ENCODE measurements at places on chromosomes 7 and 10. TPM values are rescaled to one million over a fixed set of nuclear protein-coding genes. Genes with fewer than 3 reads are reported as not detected.

The TRIM74 gene
- total RNA-seq: 7.3 TPM

The AKR1E2 gene
- total RNA-seq: 53.0 TPM

The GPR26 gene
- total RNA-seq: 0.37 TPM

The CDC14C gene
- total RNA-seq: 4.7 TPM

The TUBB8 gene
- total RNA-seq: 2.0 TPM

The LRIT2 gene
- not detected for total RNA-seq

The CLDN4 gene
- 0.94 TPM for total RNA-seq

DNA sequence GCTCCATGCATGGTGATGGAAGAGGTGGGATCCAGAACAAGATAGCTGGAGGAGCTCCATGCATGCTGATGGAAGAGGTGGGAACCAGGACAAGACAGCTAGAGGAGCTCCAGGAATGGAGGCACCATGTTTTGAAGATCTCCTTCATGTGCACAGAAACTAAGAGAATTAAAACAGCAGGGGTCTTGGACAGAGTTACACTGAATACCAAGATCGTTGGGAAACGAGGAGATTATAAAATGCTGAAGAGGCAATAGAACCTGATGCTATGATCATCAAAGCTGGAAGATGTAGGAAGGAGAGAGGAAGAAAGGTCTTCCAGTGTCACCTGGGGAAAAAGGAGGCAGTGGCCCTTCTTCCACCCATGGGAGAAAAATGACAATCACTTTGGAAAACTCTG, 193.6 kb upstream of the PFKP start:
- no peak overlapping the region for H3K27ac ChIP-seq
- no peaks in the 10 kb centered on the region for H3K36me3 ChIP-seq
- no peak for DNase-seq

DNA sequence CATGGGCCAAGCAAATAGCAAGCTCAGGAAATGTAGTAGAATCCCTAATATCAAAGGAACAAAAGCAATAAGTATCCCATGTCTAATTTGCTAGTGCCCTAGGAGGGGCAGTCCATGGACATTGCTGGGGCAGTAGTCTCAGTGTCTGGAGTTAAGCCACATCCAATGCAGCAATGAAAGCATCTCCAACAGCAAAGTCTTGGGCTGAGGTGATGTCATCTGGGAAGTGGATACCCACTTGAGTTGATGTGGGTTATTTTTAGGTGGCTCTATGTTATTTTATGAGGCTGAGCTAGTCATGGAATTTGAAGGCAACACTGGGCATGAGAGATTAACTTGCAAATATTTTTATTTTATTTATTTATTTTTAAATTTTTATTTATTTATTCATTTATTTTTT, 540.0 kb downstream of the ETV1 start:
- H3K4me1 ChIP-seq: no peaks in the 10 kb centered on the region
- no peaks in the 10 kb centered on the region for H3K36me3 ChIP-seq
- no peak overlapping the region for H3K27ac ChIP-seq
- no peak for DNase-seq

DNA sequence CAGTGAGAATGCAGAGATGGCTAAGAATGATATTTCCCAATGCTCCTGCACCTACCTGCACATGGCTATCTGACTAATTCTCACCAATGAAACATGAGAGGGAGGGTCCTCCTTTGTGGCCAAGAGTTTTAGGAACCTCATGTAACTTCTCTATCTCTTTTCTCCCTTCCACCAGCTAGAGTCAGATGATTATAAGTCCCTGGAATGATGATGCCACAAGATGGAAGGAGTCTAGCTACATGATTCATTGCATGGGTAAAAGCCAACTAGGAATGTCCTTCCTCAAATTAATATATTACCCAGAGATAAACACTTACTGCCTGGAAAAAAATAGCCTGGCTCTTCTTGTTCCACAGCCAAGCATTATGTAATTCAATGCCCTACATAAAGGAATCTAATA, 55.1 kb upstream of the AASS start:
- H3K27me3 ChIP-seq: no peaks in the 10 kb centered on the region
- no peak for DNase-seq
- no peak overlapping the region for H3K4me3 ChIP-seq
- H3K4me1 ChIP-seq: no peaks in the 10 kb centered on the region
- H3K27ac ChIP-seq: no peak overlapping the region
- no peaks in the 10 kb centered on the region for H3K36me3 ChIP-seq

- no peak overlapping the region for H3K4me3 ChIP-seq
- no peak overlapping the region for H3K27ac ChIP-seq
- H3K27me3 ChIP-seq: no peaks in the 10 kb centered on the region
- H3K4me1 ChIP-seq: peaks cover 2% of the 10 kb centered on the region
- H3K36me3 ChIP-seq: no peaks in the 10 kb centered on the region
- DNase-seq: no peak
Measured at GRCh38 chr7:5349005-5349380, 66.2 kb downstream of the SLC29A4 start.

- H3K27ac ChIP-seq: no peak overlapping the region
- H3K4me1 ChIP-seq: peaks cover 15% of the 10 kb centered on the region
- H3K27me3 ChIP-seq: no peaks in the 10 kb centered on the region
- no peak overlapping the region for H3K4me3 ChIP-seq
- peak; percentile 17 for DNase-seq
- no peaks in the 10 kb centered on the region for H3K36me3 ChIP-seq
Measured at GRCh38 chr10:110852255-110852896, 19.4 kb upstream of the PDCD4 start.

GRCh38 chr7:155234950-155235789, 62.5 kb upstream of the INSIG1 start:
- no peaks in the 10 kb centered on the region for H3K4me1 ChIP-seq
- DNase-seq: no peak
- H3K27ac ChIP-seq: no peak overlapping the region
- no peaks in the 10 kb centered on the region for H3K36me3 ChIP-seq
- H3K4me3 ChIP-seq: no peak overlapping the region
- no peaks in the 10 kb centered on the region for H3K27me3 ChIP-seq

DNA sequence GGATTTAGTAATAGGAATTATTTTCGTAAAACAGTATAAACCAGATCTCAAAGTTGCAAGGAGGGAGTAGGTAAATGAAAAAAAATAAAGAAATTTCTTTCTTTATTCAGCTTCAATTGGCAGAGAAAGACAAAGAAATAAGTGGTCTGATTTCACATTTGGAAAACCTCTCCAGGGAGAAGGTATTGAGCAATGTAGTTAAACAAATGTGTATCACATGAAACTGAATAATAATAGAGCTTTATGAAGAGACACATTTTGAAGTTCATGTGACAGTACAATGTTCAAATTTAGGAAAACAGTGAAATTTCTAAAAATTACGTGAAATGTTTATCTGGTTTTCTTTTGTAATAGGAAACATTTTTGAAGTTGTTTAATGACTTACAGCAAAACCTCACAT, 63.0 kb downstream of the TAX1BP1 start:
- no peaks in the 10 kb centered on the region for H3K4me1 ChIP-seq
- H3K4me3 ChIP-seq: no peak overlapping the region
- no peaks in the 10 kb centered on the region for H3K27me3 ChIP-seq
- DNase-seq: no peak

- peak overlapping the region; percentile 87 for H3K27ac ChIP-seq
- H3K27me3 ChIP-seq: no peaks in the 10 kb centered on the region
- H3K4me1 ChIP-seq: peaks cover 4% of the 10 kb centered on the region
- no peaks in the 10 kb centered on the region for H3K36me3 ChIP-seq
- no peak for DNase-seq
- H3K4me3 ChIP-seq: no peak overlapping the region
Measured at GRCh38 chr10:89494068-89494467, 41.3 kb downstream of the SLC16A12 start.

GRCh38 chr7:353746-354325, 63.9 kb downstream of the FOXL3 start:
- no peak overlapping the region for H3K27ac ChIP-seq
- H3K4me3 ChIP-seq: no peak overlapping the region

DNA sequence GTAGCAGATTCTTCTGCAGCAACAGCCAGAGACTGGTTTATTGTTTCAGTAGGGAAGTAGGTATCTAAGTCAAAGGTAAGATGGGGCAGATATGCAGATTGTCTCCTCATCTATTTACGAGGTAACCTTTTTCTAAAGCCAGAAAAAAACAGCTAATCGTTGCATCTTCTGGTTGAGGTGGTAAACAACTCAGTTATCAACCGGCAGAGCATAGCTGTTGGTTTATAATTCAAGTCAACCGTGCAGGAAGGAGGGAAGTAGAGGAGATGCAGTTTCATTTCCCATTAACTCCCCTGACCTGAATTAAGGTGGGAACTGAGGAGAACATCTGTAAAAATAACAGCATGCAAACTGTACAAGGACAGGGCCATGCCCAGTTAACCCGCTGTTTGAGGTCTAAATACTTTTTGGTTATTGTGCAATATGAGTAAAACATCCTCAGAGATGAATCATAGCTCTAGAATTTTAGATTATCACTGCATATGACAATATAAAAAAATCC, 156.5 kb upstream of the ITGB1 start:
- H3K4me1 ChIP-seq: peaks cover 15% of the 10 kb centered on the region
- no peak for DNase-seq
- H3K27ac ChIP-seq: no peak overlapping the region
- no peaks in the 10 kb centered on the region for H3K27me3 ChIP-seq

DNA sequence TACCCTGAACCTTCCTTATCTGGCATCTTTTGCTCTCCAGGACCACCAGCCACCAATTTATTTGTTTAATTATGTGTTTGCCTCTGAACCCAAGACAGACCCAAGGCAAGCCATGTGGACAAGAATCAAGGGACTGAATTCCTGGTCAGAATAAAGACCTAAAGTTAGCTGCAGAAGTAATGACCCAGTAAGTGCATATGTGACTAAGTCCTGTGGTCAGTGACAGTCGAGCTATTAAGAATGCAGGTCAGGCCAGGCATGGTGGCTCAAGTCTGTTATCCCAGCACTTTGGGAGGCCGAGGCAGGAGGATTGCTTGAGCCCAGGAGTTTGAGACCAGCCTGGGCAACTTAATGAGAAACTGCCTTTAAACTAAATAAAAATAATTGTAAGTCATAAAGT, 139.4 kb downstream of the CCDC71L start:
- H3K4me1 ChIP-seq: no peaks in the 10 kb centered on the region
- no peak for DNase-seq
- H3K36me3 ChIP-seq: no peaks in the 10 kb centered on the region
- no peak overlapping the region for H3K4me3 ChIP-seq
- no peaks in the 10 kb centered on the region for H3K27me3 ChIP-seq
- no peak overlapping the region for H3K27ac ChIP-seq

DNA sequence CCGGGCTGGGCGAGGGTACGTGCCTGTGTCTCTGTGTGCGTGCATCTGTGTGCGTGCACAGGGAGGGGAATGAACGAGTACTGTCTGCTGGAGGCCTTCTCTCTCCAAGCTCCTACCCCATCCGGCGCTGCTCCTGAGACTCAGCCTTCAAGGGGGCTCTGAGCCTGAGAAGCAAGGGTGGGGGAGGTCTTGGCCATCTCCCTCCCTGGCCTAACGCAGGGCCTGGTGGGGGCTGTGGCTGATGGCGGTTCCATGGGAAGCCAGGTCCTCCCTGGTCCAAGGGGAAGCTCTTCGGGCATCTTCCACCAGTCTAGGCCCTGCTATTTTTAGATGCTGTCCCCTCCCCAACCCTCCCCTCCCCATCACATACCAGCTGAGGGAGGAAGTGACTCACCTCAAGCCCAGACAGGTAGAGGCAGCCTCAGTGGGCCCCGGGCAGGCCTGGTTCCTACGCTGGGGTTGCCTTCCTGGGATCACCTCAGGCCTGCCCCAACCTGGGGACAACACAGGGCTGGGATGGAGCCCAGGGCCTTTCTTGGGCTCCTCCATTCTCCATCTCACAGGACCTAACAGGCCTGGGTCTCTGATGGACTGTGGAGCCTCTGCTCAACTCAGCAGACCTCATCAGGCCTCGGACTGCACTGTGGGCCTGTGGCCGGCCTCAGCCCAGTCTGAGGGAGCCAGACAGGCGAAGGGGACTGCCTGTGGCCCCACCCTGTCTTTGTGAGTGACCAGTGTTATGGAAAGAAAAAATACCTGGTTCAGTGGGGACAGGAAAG, 32.2 kb downstream of the DNAJB12 start:
- no peaks in the 10 kb centered on the region for H3K36me3 ChIP-seq
- peaks cover 41% of the 10 kb centered on the region for H3K4me1 ChIP-seq
- H3K27me3 ChIP-seq: no peaks in the 10 kb centered on the region
- no peak for DNase-seq

DNA sequence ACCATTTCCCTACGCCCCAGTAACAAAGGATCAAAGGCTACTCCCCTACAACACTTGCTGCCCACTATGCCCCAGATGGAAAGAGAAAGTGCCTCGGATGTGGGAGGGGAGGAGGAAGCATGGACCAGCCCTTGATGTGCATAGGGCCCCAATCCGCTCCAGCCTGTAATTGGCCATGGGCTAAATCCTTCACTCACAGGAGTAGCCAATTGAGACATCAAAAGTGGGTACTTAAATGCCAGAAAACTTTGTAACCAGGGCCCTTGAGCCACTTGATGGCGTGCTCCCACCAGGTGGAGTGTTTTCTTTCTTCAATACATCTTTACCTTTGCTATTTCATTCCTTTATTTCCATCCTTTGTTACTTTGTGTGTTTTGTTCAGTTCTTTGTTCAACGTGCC, 500.5 kb upstream of the LRRN3 start:
- H3K36me3 ChIP-seq: no peaks in the 10 kb centered on the region
- no peak overlapping the region for H3K27ac ChIP-seq
- H3K4me1 ChIP-seq: no peaks in the 10 kb centered on the region
- H3K4me3 ChIP-seq: no peak overlapping the region
- H3K27me3 ChIP-seq: no peaks in the 10 kb centered on the region
- no peak for DNase-seq

DNA sequence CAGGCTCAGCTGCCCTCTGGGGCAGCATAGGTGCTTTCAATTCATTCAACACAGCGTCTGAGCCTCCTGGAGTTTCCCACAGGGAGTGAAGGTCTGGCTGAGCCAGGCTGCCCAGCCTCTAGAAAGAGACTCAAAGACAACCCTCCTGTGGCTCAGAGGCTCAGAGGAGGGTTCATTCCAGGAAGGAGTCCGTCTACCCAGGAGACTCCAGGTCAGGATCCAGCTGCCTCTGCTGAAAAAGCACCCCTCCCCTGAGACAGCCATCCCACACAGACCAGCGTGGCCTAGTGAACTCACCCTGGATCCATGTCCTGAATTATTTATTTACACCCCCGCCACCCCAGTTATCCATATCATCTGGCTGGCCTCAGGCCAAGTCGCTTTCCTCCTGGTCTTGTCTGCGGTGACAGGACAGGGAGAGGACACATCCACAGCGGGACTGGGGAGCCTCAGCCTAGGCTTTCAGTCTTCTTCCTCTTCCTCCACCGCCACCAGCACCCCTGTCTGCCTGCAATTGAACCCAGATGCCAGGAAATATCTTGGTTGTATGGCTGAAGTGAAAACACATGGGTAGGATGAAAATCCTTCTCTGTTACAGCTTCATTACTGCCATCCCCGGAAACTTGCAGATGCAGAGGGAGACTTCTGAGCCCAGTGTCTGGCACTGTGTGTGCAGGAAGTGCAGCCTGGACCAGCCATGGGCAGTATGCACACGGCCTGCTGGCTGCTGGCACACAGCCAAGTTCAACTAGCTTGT, 44.0 kb upstream of the COL13A1 start:
- peak; percentile 56 for DNase-seq
- H3K36me3 ChIP-seq: no peaks in the 10 kb centered on the region
- H3K4me1 ChIP-seq: no peaks in the 10 kb centered on the region
- no peak overlapping the region for H3K4me3 ChIP-seq
